ENCODE measurements at places on chromosomes 6 and 20.

DNA sequence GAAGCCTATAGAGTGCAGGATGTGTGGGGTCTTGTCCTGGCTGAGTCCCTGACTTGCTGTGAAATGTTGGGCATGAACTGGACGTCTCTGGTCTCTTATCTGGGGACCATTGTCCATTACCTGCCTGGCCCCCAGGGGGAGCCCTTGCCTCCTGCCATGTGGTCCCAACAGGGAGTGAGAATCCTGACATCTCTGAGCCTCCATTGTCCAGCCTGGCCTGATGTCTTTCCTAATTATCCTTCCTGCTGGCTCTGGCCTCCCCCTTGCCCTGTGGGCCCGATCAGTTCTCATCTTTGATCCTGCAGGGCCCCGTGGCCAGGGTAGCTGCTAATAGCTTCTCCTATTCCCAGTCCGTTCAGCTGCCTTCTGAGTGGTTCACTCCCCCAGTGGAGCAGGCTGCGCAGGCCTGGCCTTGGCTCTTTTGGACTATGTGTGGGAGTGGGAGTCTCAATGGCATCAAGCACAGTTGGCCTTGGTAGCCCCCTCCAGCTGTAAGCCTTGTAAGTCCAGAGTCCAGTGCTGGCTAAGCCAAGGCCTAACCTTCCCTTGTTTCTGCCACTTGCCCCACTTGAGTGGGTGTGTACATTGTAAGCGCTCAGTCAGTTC is 77.9 kb upstream of the RALY start:
- no peak for DNase-seq

DNA sequence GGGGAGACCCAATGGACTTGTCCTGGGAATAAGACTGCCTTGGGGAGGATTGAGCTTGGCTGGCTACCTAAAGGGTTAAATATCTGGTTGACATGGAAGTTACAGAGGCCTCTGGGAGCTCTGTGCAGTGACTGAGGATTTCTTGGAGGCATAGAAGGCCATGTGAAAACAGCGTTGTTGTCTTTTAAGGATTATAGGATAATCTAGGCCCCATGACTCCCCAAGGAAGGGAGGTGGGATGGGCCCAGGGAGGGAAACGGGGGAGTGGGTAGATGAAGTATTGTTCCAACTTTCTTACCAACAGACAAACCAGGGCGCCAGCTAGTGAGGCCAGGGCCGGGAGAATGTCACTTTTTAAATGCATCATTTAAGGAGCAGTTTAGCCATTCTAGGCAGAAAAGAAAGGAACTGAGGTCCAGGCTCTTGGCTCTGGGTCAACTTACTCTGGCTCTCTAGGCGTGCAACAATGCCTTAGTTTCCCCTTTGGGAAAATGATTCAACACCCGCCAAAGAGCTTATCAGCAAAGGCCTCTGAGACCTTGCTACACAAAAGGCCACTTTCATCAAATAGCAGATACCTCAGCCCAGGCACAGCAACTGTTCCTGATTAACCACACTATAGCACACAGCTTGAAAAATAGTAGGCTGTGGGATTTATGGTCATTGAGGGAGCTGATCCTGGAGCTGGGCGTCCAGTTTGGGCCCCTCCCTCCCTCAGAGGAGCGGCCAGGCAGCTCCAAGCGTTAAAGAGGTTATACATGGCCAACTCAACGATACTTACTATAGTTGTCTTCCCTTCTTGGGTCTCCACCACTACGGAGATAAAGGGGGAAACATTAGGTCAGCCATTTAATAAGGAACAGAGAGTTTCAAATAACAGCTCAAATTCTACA is 7.0 kb downstream of the MRPS18A start:
- DNase-seq, result no peak

GRCh38 chr6:40348591-40348990 is 238.6 kb downstream of the LRFN2 start:
- DNase-seq, result no peak

DNA sequence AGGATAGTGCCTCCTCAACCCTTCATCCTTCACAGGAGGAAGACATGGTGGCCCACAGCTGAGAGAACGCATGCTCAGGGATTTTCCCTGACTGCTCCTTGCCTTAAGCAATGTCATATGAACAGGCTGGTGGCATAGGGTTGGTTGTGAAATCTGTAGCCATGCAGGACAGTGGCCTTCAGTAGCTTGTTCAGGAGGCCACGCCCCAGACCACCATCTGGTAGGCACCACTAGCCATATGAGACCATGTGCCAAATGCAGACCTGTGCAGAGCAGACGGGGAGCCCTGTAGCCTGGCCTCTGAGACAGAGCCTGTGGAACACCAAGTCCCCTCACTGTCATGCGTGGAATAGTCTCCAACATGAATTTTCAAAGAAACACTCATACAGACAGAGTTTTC is 76.5 kb downstream of the ADTRP start:
- DNase-seq, result no peak

DNA sequence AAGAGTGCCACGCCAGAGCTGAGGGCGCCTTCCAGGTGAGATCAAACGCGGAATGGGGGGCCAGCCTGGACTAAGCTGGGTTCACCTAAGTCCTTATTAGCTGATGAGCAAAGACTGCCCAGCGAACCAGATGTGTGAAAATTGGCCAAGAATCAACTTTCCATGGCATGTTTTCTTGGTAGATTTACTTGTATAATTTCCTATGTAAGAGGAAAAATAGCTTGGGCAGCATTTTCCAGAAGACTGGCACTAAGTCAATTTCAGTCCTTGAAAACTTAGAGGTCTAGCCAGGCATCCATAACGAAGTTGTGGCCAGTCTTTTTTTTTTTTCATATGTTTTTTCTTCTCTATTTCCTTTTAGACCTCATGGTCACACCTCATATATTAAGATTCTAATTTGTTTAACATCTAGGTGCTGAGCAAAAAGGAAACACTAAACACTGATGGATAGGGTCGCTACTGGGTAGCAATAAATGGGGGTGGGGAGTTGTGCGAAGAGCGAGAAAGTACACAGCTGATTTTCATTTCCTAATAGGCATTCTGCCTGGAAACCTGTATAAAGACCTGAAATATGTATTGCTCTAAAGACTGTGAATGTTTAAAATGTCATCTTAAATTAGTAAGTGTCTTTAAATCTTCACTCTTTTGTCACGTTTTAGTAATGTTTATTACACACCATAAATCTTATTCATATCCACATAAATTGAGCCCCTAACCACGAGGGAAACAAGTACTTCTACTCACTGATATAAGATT is 188.8 kb downstream of the CD83 start:
- no peak for DNase-seq

GRCh38 chr20:17504898-17505635 is 26.1 kb downstream of the BFSP1 start:
- DNase-seq, result peak; percentile 53

DNA sequence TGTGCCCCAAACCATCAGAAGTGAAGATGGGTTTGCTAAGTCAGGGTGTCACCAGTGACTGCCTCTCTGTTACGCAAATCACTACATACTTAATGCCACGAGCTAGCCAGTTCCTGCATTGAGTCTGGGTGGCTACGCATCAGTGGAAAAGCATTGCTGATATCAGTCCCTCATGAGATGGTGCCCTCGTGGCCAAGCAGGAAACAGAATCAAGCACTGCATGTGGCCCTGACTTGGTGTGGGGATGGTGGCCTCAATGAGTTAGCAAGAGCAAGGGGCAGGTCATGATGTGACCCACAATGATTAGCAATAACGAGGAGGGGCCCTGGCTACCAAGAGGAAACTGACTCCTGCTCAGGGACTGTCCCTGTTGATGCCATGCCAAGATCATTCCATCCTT is 51.6 kb upstream of the FNDC1 start:
- DNase-seq, result no peak

DNA sequence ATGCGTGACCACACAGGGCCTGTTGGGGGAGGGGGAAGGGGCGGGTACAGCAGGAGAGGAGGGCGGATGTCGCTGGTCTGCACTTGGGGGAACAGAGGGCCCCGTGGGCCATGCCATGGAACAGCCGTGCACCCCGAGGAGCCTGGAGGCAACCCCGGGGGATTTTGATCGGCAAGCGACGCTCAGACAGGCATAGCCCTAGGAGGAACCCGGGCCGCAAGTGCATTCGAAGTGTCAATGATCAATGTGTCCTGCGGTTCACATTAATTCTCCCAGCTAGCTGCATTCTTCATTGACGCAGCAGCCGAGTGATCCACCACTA is 772.8 kb upstream of the DEFB115 start:
- DNase-seq, result no peak

DNA sequence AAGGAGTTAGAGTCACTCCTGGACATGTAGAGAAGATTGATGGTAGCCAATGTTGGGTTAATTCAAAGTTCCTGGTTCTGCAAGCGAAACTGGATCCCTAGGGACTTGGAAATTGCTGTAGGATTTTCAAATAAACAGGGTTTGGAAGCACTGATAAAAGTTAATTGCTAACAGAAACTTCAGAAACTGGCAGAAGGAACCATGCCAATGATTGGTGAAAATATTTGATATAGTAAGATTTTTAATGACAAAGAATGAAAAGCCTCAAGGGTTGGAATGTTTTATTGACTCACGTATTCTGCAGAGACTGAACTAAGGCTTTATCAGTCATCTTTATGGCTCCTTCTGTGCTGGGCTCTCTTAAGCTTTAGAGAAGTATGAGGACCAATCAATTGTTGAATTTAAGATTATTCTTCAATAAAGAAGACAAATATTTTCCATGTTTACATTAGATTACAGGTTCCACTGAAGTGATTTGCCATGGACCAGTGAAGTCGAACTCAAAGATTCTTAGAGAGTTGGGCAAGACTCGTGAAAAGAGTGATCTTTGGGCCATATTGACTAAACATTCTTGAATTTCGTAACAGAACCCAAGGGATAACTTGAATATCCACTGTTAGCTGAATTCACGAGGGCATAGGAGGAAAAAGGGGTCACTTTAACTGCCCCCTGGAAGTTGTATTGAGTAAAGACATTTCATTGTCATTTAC is 371.4 kb downstream of the HDGFL1 start:
- no peak for DNase-seq
